ENCODE measurements at places on chromosomes 2 and 18. TPM values are rescaled to one million over a fixed set of nuclear protein-coding genes. Genes with fewer than 3 reads are reported as not detected.

The KCMF1 gene
- polyA plus RNA-seq: 25.5 TPM

The RTP5 gene
- polyA plus RNA-seq: not detected

The POTEJ gene
- not detected for polyA plus RNA-seq

The L3MBTL4 gene
- 6.7 TPM for polyA plus RNA-seq

The IL1B gene
- 3.7 TPM for polyA plus RNA-seq

The PSMA8 gene
- polyA plus RNA-seq: 1.4 TPM

The ANKRD62 gene
- polyA plus RNA-seq: not detected

The NTSR2 gene
- not detected for polyA plus RNA-seq

The ACVR1C gene
- polyA plus RNA-seq: not detected

- no peak for DNase-seq
Observed at GRCh38 chr2:176280867-176281658, 11.8 kb downstream of the MTX2 start.

DNA sequence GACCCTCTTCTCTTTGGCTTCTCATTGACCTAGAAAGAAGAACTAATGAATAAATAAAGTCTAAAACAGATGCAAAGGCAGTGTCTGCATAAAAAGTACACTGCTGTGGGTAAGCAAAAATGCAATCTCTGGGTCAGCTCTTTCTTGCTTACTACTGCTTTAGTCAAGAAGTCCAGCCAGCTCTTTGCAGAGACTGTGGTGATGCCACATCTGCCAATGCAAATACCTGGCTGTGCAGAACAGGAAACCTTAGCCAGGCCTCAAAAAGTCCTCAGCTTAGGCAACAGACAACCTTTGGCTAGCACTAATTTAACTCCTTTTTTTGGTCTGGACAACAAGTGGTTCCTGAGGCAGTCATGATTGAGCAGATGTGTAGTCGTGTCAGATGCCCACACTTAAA is 73.6 kb upstream of the RND3 start:
- DNase-seq: no peak

DNA sequence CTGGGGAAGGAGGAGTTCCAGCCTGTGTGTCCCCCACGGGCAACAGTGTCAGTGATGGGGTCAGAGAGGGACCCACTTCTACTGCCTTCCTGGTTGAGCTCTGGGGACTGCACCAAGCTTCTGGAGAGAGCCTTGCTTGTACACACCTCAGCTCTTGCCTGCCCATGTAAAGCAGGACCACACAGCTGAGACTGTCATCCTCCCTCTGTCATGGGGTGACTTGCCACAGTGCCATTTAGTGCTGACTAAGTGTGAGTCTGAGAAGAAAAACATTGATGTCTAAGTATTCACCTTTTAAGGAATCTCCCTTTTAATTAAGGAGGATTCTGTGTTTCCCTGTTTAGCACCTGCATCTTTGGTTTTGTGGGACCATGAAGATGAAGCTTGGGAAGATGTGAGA is 159.1 kb downstream of the FHOD3 start:
- DNase-seq: no peak

DNA sequence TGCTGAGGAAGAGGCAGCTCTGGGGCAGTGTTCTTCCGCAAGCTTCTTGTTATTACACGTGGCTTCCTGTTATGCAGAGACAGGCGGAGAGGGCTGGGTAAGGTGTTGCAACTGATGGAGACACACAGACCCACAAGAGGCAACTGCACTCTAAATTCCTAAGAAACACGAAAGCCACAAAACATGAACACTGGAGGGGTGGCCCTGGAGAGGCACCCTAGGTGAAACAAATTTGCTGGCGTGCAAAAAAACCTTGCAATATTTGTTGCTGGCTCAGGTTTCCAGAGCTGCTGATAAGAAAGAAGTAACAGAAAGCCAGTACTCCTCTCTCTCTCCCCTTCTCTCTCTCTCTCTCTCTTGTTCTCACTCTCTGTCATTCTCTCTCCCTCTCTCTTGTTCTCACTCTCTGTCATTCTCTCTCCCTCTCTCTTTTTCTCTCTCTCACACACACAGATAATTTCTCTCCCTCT is 31.8 kb downstream of the ARHGAP25 start:
- DNase-seq: peak; percentile 82

GRCh38 chr18:36812678-36813077 is 16.1 kb downstream of the TPGS2 start:
- DNase-seq: no peak

- no peak for DNase-seq
Observed at GRCh38 chr2:18182861-18183260, 304.4 kb downstream of the KCNS3 start.

DNA sequence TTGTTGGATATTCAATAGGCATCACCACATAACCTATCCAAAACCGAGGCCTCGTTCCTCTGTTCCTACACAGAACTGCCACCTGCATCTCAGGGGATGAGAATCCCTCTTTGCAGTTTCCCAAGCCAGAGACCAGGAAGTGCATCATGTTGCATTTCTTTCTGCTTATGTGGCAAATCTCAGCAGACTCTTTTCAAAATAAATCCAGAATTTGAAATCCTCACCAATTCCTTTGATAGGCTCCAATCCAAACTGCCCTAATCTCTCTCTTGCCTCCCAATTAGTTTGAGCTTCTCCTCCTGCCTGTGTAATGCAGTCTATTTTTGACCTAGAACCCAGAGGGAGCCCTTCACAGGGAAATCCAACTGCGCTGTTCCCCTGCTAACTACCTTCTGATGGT is 215.5 kb downstream of the RNF144A start:
- DNase-seq: no peak

DNA sequence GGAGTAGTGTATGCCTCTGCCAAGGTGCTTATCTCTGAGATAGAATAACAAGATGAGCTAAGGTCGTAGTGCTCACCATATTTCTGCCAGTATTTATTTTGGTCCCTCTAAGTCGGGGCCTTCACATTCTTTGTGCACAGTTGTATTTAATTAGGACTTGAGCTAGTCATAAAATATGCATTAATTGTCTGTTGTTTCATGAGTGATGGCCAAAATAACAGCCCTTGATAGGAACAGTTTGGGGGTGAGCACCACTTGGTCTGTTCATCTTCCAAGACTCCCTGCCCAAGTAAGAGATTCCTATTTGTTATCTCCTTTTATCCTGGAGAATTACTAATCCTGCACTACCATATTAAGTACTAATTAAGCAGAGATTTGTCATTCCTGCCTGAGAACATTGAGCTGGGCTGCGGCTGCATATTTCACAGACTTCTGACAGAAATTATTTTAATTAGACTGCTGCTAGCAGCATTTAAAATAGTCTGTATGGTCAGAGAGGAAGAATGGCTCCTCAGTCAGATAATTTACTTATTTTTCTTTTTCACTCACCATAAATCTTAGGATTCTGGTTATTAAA is 435.1 kb downstream of the MTX2 start:
- DNase-seq: no peak
